ENCODE measurements at places on chromosomes 2 and 18.
A peak's percentile ranks its signal among the peaks of the same experiment; 100 is the strongest.

GRCh38 chr18:11983592-11983991 is 2.3 kb downstream of the IMPA2 start:
- no peak for DNase-seq

GRCh38 chr18:48813321-48813720 is 137.4 kb downstream of the SMAD7 start:
- no peak for DNase-seq

GRCh38 chr2:41992056-41992642 is 55.7 kb upstream of the PKDCC start:
- DNase-seq, result no peak

GRCh38 chr2:241279413-241279812 is 36.1 kb downstream of the HDLBP start:
- DNase-seq, result no peak

- DNase-seq, result no peak
Measured at GRCh38 chr2:34552337-34552736, 953.2 kb upstream of the FAM98A start.

DNA sequence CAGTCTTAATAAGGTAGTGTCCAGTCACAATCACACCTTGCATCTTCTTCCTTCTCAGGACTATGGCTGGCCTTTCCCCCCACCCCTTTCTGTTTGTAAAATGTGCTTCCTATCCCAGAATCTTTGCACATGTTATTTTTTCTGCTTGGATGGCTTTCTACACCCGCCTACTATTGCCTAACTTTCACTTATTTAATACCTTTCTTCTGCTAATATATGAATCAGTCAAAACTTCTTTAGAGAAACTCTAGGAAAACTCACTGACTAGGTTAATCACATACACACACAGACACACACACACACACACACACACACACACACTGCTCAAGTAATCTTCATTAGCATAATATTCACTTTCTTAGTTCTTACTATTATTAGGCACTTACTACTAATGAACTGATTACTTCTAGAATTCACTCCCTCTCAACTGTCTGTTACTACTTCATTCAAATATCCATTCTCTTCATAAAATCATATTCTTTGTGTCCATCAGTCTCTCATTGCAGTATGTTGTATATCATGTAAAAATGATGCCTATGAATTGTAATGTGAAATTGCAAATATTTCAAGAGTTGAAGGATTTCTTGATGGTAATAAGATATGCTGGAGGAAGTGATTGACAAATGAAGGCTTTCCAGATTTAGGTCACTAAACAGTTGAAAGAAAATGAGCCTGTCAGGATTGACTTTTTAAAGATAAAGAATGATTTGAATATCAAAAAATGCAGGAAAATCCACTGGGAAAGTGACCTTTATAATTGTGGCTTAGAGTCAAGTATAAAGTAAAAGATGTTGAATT is 51.2 kb downstream of the CLIP4 start:
- no peak for DNase-seq

DNA sequence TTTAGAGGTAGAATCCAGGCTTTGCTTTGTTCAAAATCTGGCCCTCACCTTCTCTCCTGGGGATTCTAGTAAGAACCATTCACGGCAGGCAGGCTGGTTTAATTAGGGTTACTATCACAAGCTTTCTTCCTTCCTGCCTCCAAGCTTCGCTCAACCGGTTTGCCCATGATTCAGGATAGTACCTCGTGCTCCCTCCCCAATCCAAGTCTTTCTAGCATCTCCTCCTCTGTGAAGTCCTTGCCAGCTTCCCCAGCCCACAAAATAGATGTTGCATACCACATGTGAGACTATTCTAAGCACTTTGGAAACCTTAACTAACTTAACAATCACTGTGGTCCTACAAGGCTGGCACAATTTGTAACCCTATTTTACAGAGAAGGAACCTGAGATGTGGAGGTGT is 135.1 kb downstream of the SOCS6 start:
- no peak for DNase-seq

GRCh38 chr2:215548714-215549113 is 112.8 kb upstream of the FN1 start:
- no peak for DNase-seq

- no peak for DNase-seq
Measured at GRCh38 chr2:73069855-73070642, 1.5 kb downstream of the SFXN5 start.

GRCh38 chr2:172456002-172456401 is 28.6 kb downstream of the ITGA6 start:
- no peak for DNase-seq

- no peak for DNase-seq
Measured at GRCh38 chr2:11009891-11010290, 98.2 kb downstream of the KCNF1 start.

GRCh38 chr2:25632396-25632795 is 41.0 kb downstream of the DTNB start:
- DNase-seq, result no peak

DNA sequence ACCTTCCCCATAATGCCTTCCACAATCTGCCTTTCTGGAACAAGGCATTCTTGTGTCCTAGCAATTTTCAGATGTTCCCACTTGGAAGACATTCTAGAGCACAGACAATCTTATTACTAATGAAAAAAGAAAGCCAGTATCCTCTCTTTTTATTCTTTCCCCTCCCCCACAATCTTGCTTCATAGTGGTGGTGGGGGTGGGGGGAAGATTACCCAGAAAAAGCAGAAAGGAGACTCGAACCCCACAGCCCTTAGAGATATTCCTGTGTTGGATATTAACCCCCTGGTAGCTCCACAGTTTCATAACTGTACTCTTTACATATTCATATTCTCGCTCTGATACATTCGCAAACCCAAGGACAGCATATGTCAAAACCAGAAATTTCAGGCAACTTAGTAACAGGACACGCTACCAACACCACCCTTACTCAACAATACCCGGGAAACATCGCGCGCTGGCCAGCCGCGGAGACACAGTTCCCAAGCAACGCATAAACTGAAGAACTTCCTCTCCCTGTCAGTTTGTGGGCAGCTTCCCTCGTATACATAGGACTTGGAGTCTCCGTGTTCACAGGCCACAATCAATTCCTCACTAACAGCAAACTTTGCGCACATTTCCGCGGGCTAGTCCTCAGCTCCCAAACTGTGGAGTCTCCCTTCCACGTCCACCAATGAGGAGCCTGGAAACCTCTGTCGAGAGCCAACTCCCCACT is 793 bp downstream of the NR4A2 start:
- peak; percentile 67 for DNase-seq

DNA sequence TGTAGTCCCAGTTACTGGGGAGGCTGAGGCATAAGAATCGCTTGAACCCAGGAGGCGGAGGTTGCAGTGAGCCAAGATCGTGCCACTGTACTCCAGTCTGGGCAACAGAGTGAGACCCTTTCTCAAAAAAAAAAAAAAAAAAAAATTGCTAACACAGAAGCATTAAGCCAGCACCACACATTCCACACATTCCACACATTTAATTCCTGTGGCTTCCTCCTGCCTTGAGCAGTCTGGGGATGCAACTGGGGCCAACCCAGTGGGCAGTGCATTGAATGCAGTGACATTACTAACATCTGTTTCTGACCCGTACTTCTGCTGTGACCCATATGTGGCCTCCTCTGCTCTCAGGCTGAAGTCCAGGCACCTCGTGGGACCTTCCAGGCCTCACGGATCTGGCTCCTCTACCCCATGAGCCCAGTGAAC is 107.0 kb downstream of the BCL2L11 start:
- no peak for DNase-seq

DNA sequence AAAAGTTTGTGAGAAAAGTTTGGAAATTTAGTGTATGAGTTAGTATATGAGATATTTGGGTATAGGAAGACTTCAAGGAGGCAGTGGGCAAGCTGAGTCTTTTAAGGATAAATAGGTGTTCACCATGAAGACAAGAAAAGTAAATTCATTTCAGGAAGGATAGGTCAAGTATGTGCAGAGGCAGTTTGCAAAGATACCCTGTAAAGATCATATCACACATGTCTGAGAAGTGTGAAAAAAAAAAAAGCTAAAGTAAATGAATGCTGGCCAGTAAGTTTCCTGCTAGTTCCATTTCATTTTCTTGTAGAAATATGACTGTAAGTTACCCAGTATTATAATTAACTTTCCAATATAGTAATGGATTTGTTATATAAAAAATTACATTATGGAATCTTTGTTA is 131.0 kb downstream of the PHLPP1 start:
- DNase-seq, result no peak

- DNase-seq, result peak; percentile 55
Measured at GRCh38 chr2:26469092-26469710, 8.7 kb downstream of the OTOF start.

GRCh38 chr2:102439065-102439695 is 16.2 kb downstream of the IL18RAP start:
- DNase-seq, result no peak

- DNase-seq, result no peak
Measured at GRCh38 chr2:1159013-1159412, 208.4 kb downstream of the SNTG2 start.
